ENCODE measurements at places on chromosomes 4 and X.

GRCh38 chr4:42628740-42629139 is 28.2 kb downstream of the ATP8A1 start:
- no peak for DNase-seq

- DNase-seq: no peak
Observed at GRCh38 chr4:150577796-150578195, 4.2 kb upstream of the MAB21L2 start.

DNA sequence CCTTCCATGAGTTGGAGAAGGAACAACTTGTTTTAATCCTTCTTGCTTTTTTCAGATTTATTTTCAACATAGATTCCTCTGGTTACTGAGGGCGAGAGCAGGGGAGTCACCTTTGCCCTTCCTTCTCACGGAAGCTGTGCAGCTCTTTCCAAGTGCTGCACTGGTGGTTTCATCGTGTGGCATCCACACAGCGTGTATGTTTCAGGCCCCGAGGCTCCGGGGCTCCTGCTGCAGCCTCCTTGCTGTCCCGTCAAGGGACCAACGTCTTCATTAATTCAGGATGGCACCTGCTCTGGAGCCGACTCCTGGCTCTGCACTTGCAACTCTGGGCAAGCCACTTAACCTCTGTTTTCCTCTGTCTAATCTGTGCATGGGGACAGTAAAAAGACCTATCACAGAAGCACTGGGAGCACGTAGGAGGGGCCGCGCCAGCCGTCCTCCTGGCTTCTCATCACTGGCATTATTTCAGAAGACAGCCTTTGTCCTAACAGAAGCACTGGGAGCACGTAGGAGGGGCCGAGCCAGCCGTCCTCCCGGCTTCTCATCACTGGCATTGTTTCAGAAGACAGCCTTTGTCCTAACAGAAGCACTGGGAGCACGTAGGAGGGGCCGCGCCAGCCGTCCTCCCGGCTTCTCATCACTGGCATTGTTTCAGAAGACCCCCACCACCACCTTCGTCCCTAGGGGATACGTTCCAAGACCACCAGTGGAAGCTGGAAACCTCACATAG is 117.8 kb upstream of the NKX1-1 start:
- no peak for DNase-seq

DNA sequence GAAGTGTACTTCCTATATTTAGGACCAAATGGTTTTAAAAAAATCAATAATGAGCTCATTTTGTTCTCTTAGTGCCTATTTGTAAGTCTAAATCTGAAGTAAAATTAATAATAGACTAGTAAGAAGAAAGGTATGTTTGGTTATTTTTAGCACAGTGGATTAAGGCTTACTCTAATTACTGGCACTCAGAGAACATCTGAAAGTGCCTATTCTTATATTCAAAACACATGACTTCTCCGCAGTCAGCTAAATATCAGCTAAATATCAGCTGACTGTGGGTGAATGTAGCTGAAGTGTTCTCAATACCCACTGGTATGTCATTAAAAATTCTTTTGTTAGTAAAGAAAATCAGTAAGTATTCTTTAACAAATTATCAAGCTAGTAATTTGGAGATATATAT is 6.0 kb downstream of the AP1S2 start:
- DNase-seq: no peak

DNA sequence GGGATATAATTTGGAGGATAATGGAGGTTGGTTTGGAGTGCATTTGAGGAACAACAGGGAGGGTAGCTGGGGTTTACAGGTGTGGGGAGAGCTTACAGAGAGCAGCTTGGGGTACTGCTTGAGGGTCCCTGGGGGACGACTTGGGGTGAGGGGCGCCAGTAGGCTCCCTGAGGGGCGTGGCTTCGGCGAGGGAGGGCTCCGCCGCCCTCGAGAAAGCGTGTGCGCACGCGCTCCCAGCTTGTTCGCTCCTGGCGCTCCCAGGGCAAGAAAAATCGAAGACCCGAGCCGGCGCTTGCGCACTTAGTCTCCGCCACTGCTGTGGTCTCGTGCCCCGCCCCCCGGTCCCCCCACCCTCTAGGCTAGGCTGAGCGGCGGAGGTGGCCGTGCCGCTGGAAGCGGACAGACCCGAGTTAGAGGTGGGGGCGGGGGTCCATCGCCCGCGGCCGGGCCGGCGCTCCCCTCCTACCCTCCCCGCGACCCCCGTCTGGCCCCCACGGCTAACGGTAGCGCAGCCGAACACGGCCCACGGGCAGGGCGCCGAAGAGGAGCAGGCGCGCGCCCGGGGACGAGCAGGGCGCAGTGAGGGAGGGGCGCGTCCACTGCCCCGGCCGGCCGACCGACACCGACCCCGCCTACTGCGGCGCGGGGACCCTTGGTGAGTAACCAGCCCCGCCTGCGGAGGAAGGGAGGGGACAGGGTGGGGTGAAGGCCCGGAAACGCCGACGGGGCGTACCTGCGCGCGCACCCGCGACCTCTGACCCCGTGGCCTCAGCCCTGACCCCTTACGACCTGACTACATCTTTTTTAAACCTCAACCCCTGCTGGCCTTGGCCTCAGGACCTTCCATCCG is 5.4 kb upstream of the CCDC120 start:
- no peak for DNase-seq

DNA sequence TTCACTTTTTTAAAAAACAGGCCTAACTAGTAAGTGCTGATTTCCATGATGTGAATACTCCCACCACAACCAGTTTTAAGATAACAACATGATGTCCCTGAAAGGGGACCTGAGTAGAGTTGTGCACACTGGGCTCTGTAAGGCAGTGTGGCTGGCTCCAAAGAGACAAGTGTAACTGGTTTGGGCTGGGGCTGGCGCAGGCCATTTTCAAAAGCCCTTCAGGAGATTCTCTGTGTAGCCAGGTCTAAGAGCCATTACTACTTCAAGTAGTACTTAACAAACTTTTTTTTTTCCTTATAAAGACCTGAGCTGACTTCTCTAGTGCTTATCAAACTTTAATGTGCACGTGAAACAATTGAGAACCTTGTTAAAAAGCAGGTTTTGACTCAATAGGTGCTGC is 4.3 kb downstream of the QRFPR start:
- no peak for DNase-seq

DNA sequence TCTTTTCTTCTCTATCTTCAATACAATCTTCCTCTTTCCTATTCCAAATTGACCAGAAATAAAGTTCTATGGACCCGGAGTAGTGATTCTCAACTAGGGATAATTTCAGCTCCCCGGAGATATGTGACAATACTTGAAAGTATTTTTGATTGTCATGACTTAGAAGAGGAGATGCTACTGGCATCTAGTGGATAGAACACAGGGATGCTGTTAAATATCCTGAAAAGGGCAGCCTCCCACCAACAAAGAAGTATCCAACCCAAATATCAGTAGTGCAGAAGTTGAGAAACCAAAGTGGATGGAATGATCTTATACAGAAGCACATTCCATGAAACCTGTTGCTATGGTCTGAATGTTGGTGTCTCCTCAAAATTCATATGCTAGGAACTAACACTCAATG is 65.7 kb upstream of the NDST3 start:
- no peak for DNase-seq

GRCh38 chr4:31043382-31044062 is 323.4 kb downstream of the PCDH7 start:
- no peak for DNase-seq

DNA sequence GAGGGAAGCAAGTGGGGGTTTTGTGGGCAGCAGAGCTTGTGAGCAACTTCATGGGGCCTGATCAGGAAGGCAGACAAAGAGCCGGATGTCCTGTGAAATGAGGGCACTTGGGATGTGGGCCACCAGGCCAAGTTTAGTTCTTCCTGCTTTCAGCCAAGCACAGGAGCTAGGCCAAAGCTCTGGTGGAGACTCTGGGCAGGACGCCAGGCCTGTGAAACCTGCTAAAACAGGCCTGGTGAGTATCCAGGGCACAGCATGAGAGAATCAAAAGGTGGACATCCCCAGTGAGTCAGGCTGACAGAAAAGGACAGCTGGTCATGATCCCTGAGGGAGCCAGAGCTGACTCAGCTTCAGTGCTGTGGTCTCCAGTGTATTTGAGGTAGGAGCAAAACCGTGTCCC is 95.7 kb downstream of the NPNT start:
- no peak for DNase-seq

DNA sequence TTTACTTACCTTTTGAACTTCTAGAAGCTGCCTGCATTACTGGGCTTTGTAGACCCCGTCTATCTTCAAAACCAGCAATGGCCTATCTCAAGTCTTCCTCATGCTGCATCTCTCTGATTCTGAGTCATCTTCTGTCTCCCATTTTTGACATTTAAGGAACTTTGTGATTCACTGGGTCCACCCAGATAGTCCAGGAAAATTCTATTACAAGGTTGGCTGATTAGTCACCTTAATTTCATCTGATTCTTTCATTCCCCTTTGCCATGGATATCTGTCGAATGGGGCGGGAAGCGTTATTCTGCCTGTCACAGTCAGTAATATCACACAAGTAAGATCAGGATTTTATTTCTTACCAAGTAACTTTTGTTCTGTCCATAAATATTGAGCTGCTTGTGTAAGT is 618.0 kb downstream of the CCSER1 start:
- DNase-seq: no peak

- no peak for DNase-seq
Observed at GRCh38 chrX:84487365-84488353, 14.6 kb downstream of the HDX start.

- DNase-seq: no peak
Observed at GRCh38 chr4:22597471-22597870, 81.6 kb upstream of the ADGRA3 start.

DNA sequence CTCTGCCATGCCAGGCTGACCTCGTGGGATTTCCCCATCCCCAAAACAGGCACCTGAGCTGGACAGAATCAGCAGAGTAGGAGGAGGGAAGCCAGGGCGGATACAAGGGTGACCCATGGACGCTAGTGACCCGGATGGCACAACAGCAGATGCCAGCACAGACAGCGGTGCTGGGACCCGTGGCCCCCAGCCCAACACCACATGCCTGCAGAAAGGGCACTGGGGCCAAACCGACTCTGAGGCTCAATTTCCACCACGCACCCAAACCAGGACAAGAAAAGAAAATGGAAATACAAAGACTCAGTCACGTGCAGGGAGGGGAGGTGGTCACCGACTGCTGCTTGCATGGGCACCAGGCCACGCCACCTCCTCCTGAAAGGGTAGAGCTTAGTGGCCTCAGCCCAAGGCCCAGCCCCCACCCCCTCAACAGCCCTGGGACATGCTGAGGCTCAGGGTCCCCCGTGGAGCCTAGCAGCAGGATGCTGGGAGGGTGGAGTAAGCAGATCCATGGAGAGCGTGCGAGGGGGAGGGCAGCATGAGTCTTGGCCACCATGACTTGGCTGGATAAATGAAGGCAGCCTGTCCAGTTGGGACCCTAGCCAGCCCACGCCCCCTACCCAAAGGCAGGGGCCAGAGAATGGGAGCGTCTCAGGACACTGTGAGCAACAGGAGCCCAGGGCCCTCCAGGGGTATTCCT is 47.7 kb downstream of the C4orf50 start:
- no peak for DNase-seq

DNA sequence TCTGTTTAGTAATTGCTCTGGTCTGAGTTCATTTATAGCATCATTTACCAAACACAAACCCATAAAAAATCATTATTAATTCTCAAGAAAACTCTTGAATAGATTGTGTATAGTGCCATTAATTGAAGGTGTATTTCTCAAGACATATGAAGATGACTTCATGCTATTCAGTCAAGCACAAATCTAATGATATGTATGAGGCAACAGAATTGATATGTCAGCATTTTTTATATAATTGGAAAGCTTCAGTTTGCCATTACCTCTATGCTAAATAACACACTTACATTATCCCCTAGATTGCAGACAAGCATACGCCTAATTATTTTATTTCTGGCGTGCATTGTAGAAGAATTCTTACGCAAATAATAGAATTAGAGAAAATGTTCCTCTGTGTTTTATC is 461.8 kb downstream of the PDHA2 start:
- DNase-seq: no peak

DNA sequence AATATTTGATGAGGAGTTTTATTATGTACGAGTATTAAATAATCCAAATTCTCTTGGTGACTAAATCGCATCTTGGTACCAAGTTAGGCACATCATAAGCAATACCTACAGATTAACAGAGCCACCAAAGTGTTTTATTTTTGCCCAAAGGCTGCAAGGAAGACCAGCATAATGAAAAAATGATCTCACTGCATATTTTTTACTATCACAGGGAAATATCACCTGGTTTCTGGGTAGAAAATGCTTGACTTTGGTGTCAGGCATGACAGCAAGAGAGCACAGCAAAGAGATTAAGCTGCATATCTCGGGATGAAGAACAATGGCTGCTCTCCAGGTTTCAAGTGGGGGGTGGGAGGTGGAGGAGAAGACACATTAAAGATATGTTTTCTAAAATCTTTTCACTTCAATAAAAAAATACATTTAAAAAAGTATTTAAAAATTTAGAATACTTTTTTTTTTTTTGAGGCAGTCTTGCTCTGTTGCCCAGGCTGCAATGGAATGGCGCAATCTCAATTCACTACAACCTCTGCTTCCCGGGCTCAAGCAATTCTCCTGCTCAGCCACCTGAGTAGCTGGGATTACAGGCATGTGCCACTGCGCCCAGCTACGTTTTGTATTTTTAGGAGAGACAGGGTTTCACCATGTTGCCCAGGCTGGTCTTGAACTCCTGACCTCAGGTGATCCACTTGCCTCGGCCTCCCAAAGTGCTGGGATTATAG is 86.1 kb downstream of the FRYL start:
- no peak for DNase-seq

DNA sequence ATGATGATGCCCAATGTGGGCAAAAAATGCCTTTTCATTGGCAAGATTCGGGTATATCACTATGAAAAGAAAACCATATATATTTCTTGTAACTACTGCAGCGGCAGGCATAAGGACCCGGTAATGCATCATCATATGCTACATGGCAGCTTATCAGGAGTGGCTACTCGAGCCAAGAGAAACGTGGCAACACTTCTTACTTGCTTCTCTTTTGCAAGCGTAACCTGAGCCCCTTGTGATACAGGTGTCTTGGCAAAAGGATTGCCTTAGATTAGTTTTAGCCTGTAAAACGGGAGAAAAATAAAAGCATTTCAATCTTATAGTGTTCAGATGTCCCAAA is 280.3 kb downstream of the SPRY1 start:
- no peak for DNase-seq

GRCh38 chrX:141669689-141670088 is 28.9 kb downstream of the SPANXD start:
- no peak for DNase-seq

- no peak for DNase-seq
Observed at GRCh38 chr4:48909697-48910096, 3.1 kb upstream of the OCIAD2 start.

- DNase-seq: no peak
Observed at GRCh38 chr4:59060895-59061294, 1950.7 kb upstream of the IGFBP7 start.

GRCh38 chrX:13669246-13669737 is 16.4 kb downstream of the TCEANC start:
- DNase-seq: no peak

DNA sequence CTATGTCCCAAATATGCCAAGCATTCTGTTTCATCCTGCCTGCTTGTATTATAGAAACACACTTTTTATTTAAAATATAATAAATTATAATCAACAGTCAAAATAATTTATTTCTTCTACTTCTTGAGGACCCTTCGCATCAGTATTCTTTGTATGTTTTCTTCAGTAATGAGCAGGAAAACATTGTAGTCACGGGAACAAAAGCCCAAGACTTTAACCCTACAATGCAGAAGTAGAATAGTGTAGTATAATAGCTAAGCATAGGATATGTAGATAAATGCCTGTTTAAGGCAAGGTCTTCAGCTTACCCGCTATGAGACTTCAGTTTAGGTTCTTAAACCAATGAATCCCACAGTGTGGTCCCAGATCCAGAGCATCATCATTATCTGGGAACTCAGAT is 156.6 kb downstream of the PPP3CA start:
- no peak for DNase-seq
